ENCODE measurements at places on chromosomes 2 and 18. TPM values are rescaled to one million over a fixed set of nuclear protein-coding genes. Genes with fewer than 3 reads are reported as not detected.

Gene NT5C1B
- polyA plus RNA-seq: 1.9 TPM

Gene CTIF
- polyA plus RNA-seq: 37.3 TPM

Gene ELOA2
- polyA plus RNA-seq: not detected

Gene BOLA3
- 18.5 TPM for polyA plus RNA-seq

Gene SLC16A14
- polyA plus RNA-seq: 11.3 TPM

Gene LRATD1
- 17.0 TPM for polyA plus RNA-seq

Gene TRABD2A
- 24.7 TPM for polyA plus RNA-seq

Gene PLGLB1
- polyA plus RNA-seq: 15.2 TPM

Gene IL36B
- not detected for polyA plus RNA-seq

Gene ANKRD30BL
- polyA plus RNA-seq: 0.84 TPM

Gene CRACDL
- 7.2 TPM for polyA plus RNA-seq

DNA sequence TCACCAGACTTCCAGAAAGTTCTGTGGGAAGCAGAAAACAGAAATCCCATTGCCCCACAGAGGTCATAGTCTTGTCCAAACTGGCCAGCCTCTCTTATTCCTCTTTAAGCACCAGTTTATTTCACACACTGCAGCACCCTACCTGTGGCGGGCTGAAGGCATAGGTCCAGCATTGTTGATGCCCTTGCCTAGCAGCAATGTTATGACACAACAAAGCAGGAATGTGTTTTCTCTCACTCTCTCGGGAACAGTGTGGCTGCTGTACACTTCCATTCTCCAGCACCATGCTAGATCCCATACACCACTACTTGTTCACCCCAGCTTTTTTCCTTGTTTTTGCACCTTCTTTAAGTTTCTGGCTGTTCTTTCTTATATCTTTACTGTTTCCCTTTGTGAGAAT is 181.6 kb downstream of the DNAH6 start:
- no peak for DNase-seq

GRCh38 chr2:229586746-229587705 is 127.3 kb downstream of the DNER start:
- peak; percentile 74 for DNase-seq

- DNase-seq: peak; percentile 34
Observed at GRCh38 chr2:150476286-150476685, 11.2 kb downstream of the RND3 start.

DNA sequence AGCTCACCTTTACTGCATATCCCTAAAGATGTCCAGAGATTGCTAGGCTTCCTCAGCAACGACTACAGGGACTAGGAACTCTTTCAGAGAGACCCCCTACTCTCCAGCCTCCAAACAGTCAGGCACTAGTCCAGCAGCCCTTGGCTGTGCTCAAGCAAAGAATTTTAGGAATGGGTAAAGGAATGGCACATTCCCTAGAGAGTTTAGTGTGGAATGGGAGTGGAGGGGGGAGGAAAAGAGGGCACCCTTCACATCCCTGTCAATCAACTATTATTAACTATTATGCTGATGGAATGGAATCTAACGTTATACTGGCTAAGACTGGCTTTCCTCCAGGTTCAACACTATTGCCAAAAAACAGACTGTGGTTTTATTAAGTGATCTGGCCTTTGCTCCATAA is 64.8 kb downstream of the IKZF2 start:
- no peak for DNase-seq

DNA sequence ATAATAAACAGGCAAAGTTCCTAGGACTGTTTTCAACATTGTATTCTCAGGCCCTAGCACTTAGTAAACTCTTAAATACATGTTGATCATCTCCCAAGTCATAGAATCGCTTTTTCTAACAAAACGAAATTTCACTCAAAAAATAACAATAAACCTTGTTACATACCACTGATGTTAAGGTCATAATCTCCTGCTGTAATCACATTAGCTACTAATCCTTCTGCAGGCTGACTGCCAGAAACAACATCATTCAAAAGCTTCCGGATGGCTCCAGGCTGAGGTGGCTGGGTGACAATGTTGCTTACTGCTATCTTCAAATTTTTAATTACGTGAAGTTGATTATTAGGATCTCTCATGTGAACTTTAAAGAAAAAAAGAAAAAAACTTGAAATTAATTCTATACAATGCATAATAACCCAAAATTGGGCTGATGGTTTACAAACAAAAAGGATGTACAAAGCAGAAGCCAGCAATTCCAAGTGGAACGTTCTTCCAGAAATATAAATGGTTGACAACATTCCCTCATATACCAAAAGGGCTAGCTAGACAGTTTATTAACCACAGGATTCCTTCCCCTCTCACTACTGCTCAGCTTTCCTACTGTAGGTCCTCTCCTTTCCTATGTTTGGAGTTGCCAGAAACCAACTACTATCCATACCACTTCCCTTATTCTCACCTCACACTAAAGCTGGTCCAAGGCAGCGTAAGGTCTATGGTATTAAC is 11.6 kb downstream of the TRAPPC8 start:
- DNase-seq: no peak

DNA sequence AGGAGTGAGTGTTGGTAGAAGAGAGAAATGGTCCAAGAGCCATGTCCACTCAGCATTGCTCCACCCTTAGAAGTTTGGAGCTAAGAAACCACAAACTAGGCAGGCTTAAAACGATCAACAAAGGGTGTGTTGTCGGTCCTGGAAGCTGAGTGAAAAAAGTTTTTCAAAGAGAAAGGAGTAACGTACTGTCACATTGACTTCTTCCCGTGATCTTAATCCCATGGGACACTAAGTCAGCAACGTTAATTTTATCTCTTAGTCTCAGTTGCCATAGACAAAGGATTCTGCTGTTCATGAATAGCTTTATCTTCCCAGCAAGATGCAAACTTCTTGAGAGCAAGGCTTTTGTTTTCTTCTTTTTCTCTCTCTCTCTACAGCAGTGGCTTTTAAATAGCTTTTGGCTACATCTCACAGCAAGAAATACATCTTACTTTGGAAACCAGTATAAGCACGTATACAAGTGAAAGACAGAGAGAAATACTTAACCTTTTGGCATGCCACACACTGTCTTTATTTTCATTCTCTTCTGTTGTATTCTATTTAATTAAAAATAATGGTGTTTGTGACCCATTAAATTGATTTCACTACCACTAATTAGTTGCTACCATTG is 377.4 kb downstream of the TGIF1 start:
- DNase-seq: no peak

DNA sequence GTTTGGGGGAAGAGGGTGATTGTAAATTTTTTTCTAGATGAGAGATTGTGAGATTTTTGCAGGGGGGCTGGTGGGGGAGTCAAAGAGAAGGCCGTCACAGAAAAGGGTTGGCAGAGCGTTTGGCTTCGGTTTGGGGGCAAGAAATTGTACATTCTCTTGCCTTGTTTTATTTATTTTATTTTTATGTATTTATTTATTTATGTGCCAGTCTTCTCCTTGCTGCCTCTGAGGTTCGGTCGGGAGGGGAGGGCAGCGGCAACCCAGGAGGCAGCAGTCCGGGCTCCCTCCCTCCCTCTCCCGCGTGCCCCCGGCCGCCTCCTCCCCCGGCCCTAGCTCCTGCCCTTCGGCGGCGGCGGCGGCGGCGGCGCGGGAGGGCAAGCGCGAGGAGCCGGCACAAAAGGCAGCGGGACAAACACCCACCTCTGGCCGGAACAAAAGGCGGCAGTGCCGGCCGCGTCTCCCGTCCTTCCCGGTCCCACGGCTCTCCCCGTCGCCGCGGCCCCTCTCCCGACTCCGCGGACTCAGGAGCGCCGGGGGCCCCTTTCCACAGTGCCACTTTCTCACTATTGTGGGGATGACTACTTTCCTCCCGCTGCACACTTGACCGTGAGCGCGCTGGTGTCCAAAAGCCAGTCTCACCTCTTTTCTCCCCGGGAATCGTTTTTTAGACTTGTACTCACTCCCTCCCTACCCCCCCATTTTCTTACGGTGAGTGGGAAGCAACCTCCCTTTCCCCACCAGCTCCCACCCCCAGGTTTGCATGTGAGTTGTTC is 1.2 kb downstream of the BCL11A start:
- no peak for DNase-seq

- DNase-seq: no peak
Observed at GRCh38 chr2:239035997-239036731, 188.3 kb downstream of the TWIST2 start.

- DNase-seq: no peak
Observed at GRCh38 chr2:241901018-241901380, 31.5 kb downstream of the RTP5 start.

DNA sequence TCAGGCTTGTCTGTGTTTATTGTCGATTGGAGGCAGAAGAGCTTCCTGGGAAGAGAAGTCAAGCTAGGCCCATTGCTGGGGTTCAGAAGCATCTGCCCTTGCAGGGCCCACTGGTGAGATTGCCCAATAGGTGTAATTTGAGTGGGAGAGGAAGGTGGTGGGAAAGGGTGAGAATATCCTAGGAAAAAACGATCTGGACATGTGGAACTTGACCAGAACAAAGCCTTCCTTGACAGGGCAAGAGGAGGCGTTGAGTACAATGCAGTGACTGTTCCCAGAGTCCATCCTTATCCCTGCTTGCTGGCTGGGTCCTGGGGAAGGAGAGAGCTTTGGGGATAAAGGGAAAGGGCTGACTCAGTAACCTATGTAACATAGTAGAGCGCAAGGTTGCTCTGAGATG is 27.1 kb downstream of the NABP1 start:
- no peak for DNase-seq

GRCh38 chr2:98730053-98730706 is 752 bp downstream of the MGAT4A start:
- DNase-seq: no peak

GRCh38 chr2:85710687-85711577 is 16.8 kb downstream of the GNLY start:
- peak; percentile 60 for DNase-seq

GRCh38 chr2:240590681-240591111 is 4.2 kb downstream of the CAPN10 start:
- no peak for DNase-seq

DNA sequence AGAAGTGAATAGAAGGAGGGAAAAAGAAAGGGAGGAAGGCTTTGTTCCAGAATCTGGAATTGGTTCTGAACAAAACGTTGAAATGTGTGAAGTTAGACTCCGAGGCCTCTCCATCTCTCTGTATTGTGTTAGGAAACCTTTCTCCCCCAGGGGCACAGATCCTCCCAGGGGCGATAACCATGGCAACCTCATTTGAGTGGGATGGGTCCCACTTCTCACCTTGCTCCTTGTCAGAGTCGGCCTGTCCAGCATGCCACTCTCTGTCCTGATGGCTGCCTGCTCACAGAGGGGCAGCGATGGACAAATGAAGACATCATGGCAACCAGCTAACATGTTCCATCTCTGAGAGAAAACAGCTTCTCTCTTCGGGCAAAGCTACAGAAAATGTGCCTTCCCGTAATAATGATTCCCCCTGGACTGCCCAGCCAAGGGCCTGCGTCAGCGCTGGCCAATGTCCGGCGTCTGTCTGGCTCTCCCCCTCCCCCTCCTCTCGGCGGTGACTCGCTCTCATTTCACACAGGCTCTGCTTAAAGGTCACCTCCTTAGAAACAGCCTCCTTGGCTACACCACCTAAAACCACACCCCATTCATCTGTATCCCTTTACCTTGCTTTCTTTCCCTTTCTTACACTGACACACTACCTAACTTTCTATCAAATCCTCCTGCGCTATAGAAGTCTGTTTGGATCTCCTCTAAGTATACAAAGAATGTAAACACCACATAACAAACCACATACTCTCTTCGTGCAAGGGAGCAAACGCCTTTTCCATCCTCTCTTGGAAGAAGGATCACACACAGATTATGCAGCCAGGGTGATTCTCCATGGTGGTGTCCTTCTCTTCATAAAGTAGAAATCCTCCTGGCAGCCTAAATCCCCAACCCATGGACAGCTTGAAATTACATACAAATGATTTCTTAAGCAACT is 32.1 kb upstream of the TTC39C start:
- peak; percentile 57 for DNase-seq

GRCh38 chr2:127847931-127848330 is 10.0 kb downstream of the POLR2D start:
- DNase-seq: no peak

Measured in right lung (tissue), 10 donors.